CD4-positive, alpha-beta T cell treated with Interleukin-4 for 4 hours (primary cell): ENCODE measurements at places on chromosomes 13 and 19.

- DNase-seq = no peak
Measured at GRCh38 chr13:87607266-87607665, 63.9 kb upstream of the SLITRK5 start.

DNA sequence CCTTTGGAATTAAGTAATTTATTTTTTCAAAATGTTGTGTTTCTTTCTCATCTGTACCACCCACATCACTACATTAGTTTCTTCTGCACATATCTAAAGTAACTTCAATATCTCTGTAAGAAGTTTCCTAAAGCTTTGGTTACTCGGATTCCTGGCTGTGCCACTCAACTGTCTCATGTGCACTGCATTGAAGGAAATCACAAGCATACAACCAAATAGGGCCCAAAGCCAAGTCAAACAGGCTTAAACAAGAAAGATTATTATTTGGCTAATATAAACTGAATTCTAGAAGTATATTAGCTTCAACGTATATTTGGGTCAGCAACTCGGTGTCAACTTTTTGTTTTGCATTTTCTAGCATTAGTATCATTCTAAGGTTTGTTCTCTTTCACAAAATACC, 1647.6 kb upstream of the SPRY2 start:
- no peak for DNase-seq

GRCh38 chr19:4633140-4633967, 6.0 kb upstream of the TNFAIP8L1 start:
- DNase-seq = peak; percentile 52

- peak; percentile 17 for DNase-seq
Measured at GRCh38 chr13:113562085-113562749, 22.3 kb upstream of the TFDP1 start.

DNA sequence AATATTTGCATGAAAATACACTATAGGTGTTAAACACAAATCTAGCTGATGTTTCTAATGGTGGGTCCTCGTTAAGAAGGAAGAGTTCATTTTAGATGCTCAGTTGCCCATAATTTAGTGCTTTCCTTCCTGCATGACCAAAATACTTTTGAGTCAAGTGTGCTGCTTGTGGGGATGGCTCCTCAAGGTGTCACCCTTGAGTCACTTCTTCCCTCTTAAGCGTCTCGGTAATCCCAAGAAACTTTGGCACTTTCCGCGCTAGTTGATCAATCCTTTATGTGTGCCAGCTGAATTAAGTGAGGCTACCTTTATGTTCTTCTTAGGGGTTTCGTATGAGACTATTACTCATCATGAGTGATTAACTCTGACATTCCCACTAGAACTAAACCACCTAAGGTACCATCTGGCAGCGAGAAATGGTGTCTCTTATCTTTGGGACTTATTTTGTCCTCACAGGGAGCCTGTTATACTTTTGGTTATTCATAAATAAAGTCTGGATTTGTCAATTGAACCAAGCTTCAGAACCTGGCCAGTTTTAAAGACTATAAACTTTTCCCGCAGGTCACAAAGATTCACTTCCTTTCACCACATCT, 106.8 kb downstream of the NHLRC3 start:
- no peak for DNase-seq

- no peak for DNase-seq
Measured at GRCh38 chr13:25649001-25649633, 277.3 kb downstream of the ATP8A2 start.

- no peak for DNase-seq
Measured at GRCh38 chr13:94901070-94901469, 188.7 kb upstream of the SOX21 start.

DNA sequence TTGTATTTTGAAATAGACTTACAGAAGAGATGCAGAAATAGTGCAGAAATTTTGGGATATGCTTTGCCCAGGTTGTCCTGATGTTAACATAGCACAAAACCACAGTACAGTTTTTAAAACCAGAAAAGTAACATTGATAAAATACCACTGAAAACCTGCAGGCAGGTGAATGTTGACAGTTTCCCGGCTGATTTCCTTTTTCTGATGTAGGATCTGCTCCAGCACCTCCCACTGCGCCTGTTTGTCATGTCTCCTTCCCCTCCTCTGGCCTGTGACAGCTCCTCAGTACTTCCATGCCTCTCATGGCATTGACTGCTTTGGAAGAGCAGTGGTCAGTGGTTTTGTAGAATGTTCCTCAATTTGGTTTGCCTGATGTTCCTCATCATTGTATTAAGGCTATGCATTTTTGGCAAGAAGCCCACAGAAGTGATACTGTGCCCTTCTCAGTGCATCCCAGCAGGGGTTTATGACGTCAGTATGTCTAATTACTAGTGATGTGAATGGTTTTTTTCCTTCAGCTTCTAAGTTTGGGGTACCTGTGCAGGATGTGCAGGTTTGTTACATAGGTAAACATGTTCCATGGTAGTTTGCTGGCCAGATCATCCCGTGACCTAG, 31.0 kb downstream of the TDRD12 start:
- DNase-seq = no peak

- DNase-seq = no peak
Measured at GRCh38 chr19:31066385-31066784, 282.9 kb downstream of the TSHZ3 start.

DNA sequence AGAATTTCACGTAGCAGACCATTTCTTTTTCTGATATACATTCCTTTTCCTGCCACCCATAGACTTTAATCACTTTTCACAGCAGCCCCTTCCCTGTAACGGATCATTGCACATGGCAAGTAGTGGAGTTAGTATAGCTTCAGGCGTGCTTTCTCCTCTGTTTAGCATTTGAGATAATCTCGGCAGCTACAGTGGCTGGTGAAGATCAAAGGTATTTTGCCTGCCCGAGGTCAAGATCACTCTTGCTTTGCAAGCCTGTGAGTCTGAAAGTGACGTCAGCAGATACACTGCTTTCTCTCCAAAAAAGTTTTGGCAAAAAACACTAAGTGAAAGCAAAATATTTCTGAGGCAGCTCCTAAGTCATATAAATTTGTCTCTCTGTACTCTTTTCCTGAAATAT, 260.0 kb downstream of the NDFIP2 start:
- no peak for DNase-seq

- no peak for DNase-seq
Measured at GRCh38 chr19:29287061-29287460, 74.1 kb upstream of the UQCRFS1 start.

- DNase-seq = peak; percentile 58
Measured at GRCh38 chr19:18373892-18374629, 11.9 kb upstream of the GDF15 start.

GRCh38 chr19:46463516-46463915, 7.8 kb downstream of the PNMA8A start:
- DNase-seq = no peak

GRCh38 chr19:16949496-16950023, 60.8 kb downstream of the F2RL3 start:
- no peak for DNase-seq

GRCh38 chr19:16457195-16457953, 14.4 kb downstream of the EPS15L1 start:
- no peak for DNase-seq

DNA sequence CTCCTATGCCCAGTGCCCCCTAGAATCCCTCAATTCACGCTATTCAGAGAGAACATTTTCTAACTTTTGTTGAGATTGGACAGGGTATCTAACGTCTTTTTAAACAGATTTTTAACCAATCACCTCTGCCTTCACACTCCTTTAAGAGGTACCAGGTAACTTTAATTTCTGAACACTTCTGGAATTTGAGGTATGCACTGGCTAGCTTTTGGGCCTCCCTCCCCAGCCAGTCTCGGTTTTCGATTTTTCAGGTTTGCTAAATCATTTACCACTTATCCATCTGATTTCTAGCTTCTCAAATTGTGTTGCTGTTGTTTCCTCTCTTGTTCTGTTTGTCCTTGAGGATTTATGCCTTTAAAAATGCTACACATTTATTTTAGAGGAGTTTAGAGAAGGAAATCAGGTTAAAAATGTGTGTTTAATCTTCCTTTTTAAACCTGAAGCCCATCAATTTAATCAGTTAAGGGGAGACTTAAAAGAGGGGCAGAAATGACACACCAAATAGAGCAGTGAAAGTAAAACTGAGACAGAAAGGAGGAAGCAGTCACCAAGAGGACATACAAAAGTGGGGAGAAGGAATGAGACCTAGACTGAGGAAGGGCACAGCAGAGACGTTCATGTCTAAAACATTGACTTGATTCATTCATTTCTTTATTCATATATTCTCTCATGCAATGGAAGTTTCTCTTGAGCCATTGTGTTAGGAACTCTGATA, 139.6 kb upstream of the HTR2A start:
- DNase-seq = no peak

DNA sequence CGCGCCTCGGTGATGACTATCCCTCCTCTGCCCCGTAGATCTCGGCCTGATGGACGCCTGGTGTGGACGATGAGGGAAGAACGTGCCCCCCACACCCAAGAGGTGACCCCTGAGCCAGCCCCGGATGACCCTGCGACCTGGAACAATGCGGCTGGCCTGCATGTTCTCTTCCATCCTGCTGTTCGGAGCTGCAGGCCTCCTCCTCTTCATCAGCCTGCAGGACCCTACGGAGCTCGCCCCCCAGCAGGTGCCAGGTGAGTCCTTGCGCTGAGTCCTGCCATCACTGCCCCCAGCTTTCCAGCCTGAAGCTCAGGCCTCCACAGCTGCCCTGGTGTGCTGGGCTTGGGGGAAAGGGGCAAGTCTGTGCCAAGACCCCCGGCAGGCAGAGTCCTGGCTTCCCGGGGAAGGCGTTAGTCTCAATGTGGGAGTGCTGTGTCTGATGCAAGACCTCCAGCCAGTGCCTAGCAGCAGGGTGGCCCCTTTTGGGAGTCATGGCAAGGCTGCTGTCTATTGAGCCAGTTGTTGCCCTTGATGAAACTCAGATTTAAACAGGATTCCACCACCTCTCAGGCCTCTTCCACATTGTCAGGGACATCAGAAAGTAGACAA, 67.5 kb downstream of the CHST8 start:
- DNase-seq = no peak

- no peak for DNase-seq
Measured at GRCh38 chr13:95298169-95298965, 2.9 kb downstream of the ABCC4 start.

GRCh38 chr19:58355908-58356765, 2.8 kb upstream of the A1BG start:
- DNase-seq = peak; percentile 11

GRCh38 chr19:50777830-50778303, 7.6 kb downstream of the GPR32 start:
- no peak for DNase-seq

- DNase-seq = peak; percentile 29
Measured at GRCh38 chr13:51523082-51523518, 61.2 kb upstream of the WDFY2 start.

- DNase-seq = no peak
Measured at GRCh38 chr13:41326661-41327060, 15.6 kb downstream of the NAA16 start.

- DNase-seq = no peak
Measured at GRCh38 chr13:82358284-82358683, 1524.0 kb downstream of the SLITRK1 start.

DNA sequence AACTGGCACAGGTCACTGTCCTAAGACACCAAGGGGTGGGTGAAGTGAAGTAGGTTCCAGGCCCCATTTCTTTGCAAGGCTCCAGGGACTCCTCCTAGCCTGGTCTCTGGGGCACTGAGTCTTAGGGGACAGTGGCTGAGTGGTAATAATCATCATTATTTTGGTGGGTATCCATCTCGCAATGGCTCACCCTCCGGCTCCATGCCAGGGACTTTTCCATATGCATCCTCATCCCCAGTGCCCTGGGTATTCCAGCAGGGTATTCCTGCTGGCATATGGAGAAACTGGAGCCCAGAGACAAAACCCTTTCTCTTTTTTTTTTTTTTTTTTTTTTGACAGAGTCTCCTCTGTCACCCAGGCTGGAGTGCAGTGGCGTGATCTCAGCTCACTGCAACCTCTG, 2.5 kb downstream of the PDE4A start:
- DNase-seq = no peak

DNA sequence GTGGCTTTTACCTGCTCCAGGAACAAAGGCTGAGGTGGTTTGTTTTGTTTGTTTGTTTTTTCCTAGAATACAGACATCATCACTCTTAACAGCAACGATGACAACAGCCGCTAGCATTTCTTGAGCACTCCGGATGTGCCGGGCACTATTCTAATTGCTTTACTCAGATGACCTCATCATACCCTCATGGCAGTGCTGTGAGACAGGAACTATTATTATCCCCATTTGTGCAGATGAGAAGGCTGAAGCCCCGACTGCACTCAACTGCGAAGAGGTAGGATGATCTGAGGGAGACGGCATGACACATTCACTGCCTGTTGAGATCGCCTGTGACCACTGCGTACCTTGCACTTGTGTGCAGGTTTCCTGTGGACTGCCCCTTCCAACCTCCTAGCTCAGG, 66.5 kb downstream of the CCDC70 start:
- no peak for DNase-seq

DNA sequence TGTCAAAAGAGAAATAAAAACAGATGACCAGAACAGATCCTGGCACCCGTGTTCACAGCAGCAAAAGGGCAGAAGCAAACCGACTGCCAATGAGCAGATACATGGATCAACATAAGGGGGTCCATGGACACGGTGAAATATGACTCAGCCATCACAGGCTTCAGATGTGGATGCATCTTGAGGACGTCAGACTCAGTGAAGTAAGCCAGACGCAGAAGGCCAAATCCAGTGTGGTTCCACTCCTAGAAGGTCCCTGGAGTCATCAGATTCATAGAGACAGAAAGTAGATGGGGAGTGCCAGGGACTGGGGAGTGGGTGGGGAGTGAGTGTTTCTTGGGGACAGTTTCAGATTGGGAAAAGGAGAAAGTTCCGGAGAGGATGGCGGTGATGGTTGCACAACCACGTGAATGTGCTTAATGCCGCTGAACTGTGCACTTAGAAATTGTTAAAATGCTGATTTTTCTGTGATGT, 28.8 kb upstream of the SEMA6B start:
- no peak for DNase-seq

GRCh38 chr13:85260896-85261295, 538.3 kb downstream of the SLITRK6 start:
- no peak for DNase-seq

DNA sequence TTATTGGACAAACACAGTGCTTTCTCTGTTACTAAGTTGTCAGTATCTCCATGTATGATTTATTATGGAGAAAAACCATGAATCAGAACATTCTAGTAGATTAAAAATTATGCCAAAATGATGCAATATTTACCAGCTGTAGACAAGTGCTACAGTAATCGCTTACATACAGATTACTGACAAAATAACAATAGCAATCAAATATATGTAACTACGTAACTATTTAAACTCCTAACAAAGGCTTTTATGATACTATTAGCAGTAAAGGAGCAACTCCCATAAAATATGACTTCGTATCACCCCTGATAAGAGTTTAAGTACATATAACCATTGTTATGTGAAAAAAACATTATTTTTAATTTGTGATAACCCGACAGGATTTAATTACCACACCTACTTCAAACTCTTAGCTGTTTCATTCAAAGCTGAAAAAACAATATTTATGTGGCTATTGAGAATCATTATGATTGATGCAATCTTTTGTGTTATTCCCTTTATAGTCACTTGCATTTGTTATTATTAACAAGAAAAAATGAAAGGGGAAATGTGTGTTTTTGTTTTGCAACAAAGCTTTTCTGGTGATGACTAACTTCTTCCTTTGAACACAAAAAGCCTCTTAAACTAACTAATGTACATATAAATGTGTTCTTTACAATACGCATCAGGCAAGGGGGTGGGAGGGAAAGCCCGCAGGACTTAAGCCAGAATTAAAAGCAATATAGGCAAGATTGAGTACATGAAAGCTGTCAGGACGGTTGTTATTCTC, 147.4 kb downstream of the ABCC4 start:
- no peak for DNase-seq

GRCh38 chr19:47729799-47730520, 15.4 kb upstream of the NOP53 start:
- no peak for DNase-seq

GRCh38 chr19:34507414-34508067, 26.0 kb downstream of the WTIP start:
- no peak for DNase-seq
